ENCODE measurements at places on chromosomes 12 and 14.

DNA sequence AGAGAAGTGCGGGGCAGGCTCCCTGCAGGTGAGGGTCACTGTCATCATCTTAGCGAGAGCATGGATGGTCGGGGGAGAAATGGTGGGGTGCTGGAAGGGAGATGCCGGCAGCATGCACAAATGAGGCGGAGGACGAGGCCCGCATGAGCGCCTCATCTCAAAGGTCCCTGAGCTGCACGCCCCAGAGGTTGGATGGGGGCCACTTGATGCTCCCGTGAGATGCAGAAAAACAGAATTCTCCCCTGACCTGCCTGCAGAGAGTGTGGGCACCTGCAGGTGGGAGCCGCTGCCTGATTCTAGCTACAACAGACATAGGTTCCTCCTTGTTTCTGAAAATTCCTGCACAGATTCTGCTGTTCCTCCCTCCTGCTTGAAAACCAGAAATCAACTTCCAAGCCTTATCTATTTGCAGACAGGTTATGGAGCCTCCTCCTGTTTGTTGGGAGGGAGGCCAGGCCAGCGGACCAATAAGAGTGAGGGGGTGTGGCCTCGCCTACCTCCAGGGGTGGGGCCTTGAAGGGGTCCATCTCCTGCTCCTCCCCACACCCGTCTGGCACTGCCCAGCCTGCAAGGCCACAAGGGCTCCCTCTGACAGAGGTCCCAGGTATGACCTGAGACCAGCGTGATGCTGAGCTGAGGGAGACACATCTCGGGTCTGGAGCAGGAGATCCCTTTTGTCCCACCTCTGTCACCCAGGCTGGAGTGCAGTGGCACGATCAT, 67.2 kb downstream of the KDM2B start:
- DNase-seq = no peak

GRCh38 chr12:100706033-100706432, 88.5 kb upstream of the ANO4 start:
- peak; percentile 46 for DNase-seq

- DNase-seq = no peak
These were observed 53.6 kb upstream of the SRSF5 start for GRCh38 chr14:69713209-69713781.

GRCh38 chr14:101525640-101526527, 35.4 kb upstream of the DIO3 start:
- no peak for DNase-seq

DNA sequence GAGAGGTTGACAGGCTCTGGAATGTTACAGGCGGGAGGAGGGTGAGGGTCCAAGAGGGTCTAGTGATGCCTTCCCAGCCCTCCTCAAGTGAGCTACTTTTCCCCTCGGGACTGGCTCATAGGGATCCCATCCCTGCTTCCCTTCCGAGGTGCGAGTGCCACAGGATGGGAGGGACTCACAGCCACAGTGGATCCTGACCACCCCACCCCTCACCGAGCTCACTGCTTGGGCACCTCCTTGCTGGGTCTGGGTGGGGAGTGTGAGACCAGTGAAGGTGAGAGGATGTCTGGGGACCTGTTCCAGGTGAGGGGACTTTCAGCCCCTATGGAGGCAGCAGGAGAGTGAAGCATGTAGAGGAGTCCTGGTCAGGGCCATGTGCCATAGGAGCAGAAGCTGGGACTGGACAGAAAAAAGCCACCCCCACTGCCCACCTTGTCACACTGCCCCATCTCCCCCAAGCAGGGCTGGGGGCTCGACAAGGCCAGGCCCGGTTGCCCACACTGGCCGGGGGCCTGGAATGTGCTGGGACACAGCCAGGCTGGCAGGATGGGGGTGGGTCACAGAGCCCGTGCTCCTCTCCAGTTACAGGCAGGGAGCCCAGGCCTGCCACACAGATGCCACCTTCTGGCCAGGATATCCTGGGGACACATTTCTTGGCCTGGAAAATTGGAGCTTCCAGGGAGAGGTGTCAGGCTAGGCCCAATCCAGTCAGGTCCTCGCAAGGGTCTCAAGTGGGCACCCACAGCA, 1.7 kb upstream of the TNS2 start:
- no peak for DNase-seq
